Tibial nerve (tissue), 4 donors: ENCODE measurements at places on chromosomes 6 and 20.

DNA sequence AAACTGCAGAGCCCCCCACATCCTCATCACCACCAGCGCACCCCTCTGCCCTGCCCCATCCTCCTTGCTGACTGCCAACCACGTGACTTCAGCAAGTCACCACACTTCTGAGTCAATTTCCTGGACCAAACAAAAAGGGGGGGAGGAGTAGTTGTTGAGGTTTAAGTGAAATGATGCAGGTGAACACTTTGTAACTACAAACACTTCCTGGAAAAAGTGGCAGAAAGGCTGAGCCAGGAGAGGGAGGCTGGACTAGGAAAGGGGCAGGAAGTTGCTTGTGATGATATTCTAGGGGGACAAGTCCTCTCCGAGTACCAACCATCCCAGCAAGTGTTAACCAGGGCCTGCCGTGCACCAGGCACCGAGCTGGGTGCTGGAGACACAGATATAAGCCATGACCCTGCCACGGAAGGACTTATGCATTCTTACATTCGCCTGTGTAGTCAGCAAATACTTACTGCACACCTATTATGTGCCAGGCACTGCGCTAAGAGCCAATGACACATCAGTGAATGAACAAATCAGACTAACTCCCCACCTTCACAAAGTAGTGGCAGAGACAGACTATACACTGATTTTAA lies 67.3 kb downstream of the PREX1 start:
- no peaks in the 10 kb centered on the region for H3K27me3 ChIP-seq
- peaks cover 33% of the 10 kb centered on the region for H3K4me1 ChIP-seq
- H3K27ac ChIP-seq = peak overlapping the region; percentile 72

DNA sequence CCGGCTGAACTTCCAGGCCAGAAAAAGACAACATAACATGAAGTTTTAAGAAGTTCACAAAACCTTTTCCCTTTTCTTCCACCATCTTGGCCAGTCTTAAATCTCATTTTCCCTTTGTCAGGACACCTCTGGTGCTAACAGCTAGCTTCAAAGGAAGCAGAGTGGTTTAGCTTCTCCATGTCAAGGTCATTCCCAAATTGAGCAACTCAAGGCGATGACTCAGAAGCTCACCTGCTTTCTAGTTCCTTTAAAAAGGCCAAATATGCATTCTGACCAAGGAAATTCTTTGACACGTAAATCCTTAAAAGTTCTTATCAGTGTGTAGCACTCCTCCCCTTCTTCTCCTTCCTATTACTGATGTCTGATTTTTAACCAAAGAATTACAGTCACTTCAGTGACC lies 69.6 kb upstream of the VGLL2 start:
- no peak for DNase-seq
- no peak overlapping the region for H3K27ac ChIP-seq
- no peaks in the 10 kb centered on the region for H3K4me1 ChIP-seq

GRCh38 chr20:43931976-43932375 lies 17.3 kb downstream of the TOX2 start:
- no peak overlapping the region for H3K27ac ChIP-seq
- no peak overlapping the region for H3K4me3 ChIP-seq
- no peak for DNase-seq
- H3K27me3 ChIP-seq = no peaks in the 10 kb centered on the region

- no peak overlapping the region for H3K27ac ChIP-seq
- H3K4me3 ChIP-seq = no peak overlapping the region
- H3K4me1 ChIP-seq = no peaks in the 10 kb centered on the region
- H3K27me3 ChIP-seq = no peaks in the 10 kb centered on the region
- peaks cover 88% of the 10 kb centered on the region for H3K36me3 ChIP-seq
Measured at GRCh38 chr6:53273370-53273769, 75.4 kb downstream of the ELOVL5 start.

DNA sequence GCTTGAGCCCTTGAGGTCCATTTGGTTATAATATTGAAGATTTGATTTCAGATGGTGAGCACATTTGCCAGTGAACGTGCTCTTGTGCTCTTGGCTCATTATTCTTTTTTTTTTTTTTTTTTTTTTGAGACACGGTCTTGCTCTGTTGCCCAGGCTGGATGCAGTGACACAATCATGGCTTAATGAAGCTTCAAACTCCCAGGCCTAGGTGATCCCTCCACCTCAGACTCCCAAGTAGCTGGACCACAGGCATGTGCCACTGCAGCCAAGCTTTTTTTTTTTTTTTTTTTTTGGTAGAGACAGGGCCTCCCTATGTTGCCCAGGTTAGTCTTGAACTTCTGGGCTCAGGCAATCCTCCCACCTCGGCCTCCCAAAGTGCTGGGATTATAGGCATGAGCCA lies 176.2 kb downstream of the KLHL32 start:
- no peaks in the 10 kb centered on the region for H3K4me1 ChIP-seq
- H3K36me3 ChIP-seq = no peaks in the 10 kb centered on the region
- no peak overlapping the region for H3K4me3 ChIP-seq
- no peaks in the 10 kb centered on the region for H3K27me3 ChIP-seq
- H3K27ac ChIP-seq = no peak overlapping the region
- DNase-seq = no peak

DNA sequence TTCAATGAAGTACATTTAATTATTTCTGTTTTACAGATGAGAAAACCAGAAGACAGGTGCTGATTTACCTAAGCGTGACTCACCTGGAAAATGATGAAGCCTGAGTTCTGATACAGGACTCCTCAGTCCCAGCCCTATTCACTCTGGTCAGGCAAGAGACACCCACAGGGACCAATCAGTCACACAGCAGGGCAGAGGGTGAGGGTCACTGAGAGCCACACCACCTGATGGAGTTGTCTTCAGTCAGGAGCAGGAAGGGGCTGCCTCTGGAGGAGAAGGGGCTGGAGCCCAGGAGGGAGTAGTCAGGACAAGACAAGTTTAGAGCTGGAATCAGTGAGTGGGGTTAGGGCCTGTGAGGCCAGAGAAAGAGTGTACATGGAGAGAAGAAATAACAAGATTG lies 251.2 kb upstream of the MOCS1 start:
- H3K4me3 ChIP-seq = no peak overlapping the region
- DNase-seq = no peak
- no peaks in the 10 kb centered on the region for H3K27me3 ChIP-seq
